Stomach (tissue), 19 donors: ENCODE measurements at places on chromosomes 2 and 18. TPM values are rescaled to one million over a fixed set of nuclear protein-coding genes. Genes with fewer than 3 reads are reported as not detected.

DNA sequence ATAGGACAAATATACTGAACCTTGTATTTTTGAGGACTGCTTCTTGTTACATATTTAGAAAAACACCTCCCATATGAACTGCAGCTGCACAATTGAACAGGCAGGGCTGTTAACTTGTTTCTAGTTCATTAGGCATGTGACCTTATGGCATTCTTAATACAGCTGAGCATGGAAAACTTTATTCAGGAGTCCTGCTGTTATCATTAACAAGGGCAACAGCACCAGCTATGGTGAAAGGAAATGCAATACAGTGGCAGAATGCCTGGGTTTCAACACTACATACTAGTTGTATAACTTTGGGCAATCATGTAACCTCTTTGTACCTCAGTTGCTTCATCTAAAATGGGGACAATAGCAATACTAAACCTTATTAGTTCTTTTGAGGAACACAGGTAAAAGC is 71.8 kb downstream of the GDF7 start:
- no peak overlapping the region for H3K4me3 ChIP-seq
- DNase-seq, result no peak
- no peak overlapping the region for H3K27ac ChIP-seq
- no peaks in the 10 kb centered on the region for H3K4me1 ChIP-seq
- H3K36me3 ChIP-seq, result peaks cover 6% of the 10 kb centered on the region

GRCh38 chr2:88764141-88764849 is 72.8 kb downstream of the RPIA start:
- H3K27me3 ChIP-seq, result peaks cover 34% of the 10 kb centered on the region
- H3K4me3 ChIP-seq, result no peak overlapping the region
- H3K4me1 ChIP-seq, result peaks cover 10% of the 10 kb centered on the region
- no peaks in the 10 kb centered on the region for H3K36me3 ChIP-seq
- H3K27ac ChIP-seq, result no peak overlapping the region

MAPRE3 gene
- 9.9 TPM for total RNA-seq

SCN9A gene
- total RNA-seq, result 3.9 TPM

RBM44 gene
- total RNA-seq, result 1.8 TPM
